ELF-1 (cell line): ENCODE measurements at places on chromosomes 13 and 19.

- DNase-seq: no peak
Observed at GRCh38 chr19:14886032-14886431, at the start of gene OR7A17. TSS of gene OR7A17 (minus strand) at chr19:14886132. CDS start at chr19:14881355, 4,777 bp downstream.

DNA sequence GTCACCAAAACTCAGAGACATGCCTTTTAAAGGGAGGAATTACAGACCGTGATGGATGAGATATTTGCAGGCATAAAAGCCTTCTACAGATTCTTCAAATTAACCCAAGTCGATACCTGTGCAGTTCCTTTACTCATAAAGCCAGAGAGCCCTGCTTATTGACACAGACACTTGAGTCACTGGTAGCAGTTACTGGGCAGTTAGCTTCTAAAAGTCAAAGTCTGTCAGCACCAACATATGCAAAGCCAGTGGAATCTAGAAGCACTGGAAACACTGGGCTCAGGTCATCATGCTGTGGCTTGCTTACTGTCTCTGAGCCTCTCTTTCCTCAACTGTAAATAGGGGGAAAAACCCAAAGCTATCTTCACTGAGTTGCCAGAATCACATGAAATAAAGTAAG is 25.7 kb upstream of the LRCH1 start:
- no peak for DNase-seq

GRCh38 chr13:27933580-27934328 is 14.0 kb downstream of the PDX1 start:
- DNase-seq: no peak

- no peak for DNase-seq
Observed at GRCh38 chr13:31978021-31978420, 53.6 kb upstream of the FRY start.

DNA sequence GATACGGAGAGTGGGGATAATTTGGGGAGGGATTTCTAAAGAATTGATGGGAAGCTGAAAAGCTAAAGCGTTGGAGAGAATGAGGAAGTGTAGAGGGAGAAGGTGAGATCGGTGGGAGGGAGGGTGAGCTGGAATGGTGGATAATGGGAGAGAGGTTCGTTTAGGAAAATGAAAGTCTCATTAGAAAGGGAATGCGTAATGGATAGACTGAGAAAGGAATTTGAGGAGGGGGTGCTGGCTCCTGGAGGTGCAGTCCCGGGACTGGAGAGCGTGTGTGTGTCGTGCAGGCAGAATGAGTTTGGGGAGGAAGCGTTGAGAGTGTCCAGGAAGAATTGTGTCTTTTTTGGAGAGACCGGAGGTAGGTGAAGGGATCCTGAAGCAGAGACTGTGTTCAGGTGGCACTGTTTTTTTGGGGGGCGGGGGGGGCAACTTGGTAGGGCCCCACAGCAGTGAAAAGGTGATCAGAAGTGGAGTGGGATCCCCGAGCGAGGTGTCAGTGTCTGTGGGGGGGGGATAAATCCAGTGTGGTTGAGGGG is 1.4 kb downstream of the ACTN4 start:
- DNase-seq: no peak

GRCh38 chr19:1206150-1206863 is 729 bp downstream of the STK11 start:
- DNase-seq: no peak

GRCh38 chr19:55373306-55373992 is 3.2 kb upstream of the TMEM190 start:
- no peak for DNase-seq

GRCh38 chr19:37304884-37305255 is 66.0 kb upstream of the ZNF527 start:
- DNase-seq: no peak
